ENCODE measurements at places on chromosomes 6 and 20.
A peak's percentile ranks its signal among the peaks of the same experiment; 100 is the strongest.

DNA sequence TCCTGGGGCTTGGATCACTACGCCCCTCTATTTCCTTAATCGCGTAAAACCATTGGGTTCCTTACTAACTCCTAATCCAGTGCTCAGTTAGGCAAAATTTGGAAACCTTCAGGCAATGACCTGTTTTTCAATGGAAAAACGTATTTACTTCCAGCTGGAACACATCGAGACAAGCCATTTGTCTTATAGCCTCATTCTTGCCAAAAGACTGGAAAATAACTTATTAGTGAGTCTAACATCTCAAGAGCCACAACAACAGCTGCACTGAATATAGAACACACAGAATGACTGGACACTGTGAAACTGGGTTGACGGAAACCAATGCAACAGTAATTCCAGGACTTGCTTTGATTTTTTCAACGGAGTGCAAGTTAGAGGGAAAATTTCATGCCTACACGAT is 125.2 kb upstream of the MAP3K7 start:
- DNase-seq = no peak

GRCh38 chr6:138105880-138106664 is 1.1 kb downstream of the PERP start:
- no peak for DNase-seq

DNA sequence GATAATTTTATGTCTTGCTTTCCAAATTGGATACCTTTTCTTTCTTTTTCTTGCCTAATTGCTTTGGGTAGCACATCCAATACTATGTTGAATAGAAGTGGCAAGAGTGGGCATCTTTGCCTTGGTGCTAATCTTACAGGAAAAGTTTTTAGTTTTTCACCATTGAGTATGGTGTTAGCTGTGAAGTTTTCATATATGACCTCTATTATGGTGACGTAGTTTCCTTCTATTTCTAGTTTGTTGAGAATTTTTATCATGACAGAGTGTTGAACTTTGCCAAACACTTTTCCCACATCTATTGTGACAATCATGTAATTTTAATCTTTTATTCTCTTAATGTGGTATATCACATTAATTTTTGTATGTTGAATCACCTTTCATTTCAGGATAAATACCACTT is 216.1 kb downstream of the LRFN2 start:
- no peak for DNase-seq

DNA sequence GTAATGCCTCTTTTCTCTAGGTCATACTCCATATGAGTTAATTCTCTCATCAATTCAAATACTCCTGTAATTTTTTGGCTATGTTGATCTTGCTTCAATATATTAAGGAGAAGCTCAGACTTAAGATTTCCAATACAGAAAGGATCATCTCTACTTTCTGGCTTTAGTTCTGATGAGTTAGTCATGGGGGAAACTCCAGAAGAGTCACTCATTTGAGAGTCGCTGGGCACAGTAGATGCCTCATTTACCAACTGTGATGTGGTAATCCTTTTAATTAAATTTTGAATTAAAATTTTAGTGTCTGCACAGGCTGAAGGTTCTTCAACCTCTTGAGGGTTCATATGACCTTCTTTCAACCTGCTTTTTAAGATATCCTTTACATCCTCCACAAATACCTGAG is 38.5 kb downstream of the DST start:
- DNase-seq = no peak

- no peak for DNase-seq
Observed at GRCh38 chr6:101403216-101403945, 9.9 kb downstream of the GRIK2 start.

DNA sequence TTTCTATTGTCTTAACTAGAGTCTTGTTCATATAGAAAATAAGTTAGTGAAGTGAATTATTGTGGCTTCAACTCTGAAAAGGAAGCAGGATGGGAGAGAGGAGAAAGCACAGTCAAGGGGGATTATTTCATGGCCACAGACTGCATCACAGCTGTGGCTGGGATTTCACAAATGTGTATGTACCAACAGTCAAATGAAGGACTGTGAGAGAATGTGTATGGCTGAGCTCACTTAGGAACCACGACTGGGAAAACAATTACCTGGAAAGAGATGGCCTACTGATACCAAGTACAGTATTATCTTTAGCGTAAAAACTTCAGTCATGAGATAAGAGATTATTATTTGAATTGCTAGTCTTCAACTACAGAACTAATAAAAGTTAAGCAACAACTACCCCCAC is 54.9 kb downstream of the SESN1 start:
- no peak for DNase-seq

- peak; percentile 74 for DNase-seq
Observed at GRCh38 chr6:16136621-16137450, 8.0 kb downstream of the MYLIP start.

GRCh38 chr6:143222801-143223231 is 162.1 kb downstream of the AIG1 start:
- no peak for DNase-seq

GRCh38 chr6:151692216-151692615 is 115.3 kb upstream of the ESR1 start:
- DNase-seq = no peak

- no peak for DNase-seq
Observed at GRCh38 chr6:80872951-80873308, 766.5 kb downstream of the BCKDHB start.

DNA sequence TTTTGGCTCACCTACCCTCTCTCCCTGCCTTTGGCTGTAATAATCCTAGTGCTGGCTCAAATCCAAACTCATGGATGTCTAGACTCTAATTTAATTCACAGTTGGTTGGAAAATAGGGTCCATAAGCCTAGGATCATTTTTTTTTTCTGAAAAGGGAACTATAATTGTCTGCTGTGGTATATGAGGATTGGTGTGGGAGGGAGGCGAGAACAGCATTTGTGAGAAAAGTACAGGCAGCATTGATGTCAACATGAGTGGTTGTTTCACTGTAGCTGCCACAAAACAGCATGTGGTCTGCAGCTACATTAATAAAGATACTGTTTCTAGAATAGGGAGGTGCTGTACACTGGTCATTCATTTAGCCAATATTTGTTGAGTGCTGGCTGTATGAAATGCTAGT is 18.6 kb upstream of the POLR1H start:
- no peak for DNase-seq

DNA sequence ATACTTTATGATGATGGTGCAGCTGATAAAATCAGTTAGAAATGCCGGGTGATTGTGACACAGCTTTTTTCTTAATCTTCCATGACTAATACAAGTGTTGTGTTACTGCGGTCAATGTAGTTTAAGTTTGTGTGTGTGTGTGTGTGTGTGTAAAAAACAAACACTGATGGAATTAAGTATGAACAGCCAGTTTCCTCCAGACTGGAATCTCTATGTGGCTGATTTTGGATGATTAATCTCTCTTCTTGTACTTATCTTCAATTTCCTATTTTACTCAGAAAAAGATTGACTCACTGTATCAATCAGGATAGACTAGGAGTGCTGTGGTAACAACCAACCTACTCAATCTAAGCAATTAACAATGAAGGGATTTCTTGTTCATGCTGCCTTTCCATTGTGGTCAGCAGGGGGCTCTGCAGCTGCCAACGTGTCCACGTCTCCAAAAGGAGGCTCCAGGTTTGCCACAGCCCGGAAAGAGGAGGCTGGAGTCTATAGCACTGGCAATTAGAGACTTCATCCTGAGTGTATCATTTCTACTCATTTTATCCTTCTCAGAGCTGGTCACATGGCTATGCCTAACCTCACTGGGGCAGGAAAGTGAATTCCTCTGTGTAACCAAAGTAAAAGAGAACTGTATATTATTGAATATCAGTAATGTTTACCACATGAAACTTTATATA is 107.7 kb downstream of the CD109 start:
- peak; percentile 20 for DNase-seq

GRCh38 chr20:37881601-37882343 is 21.2 kb upstream of the VSTM2L start:
- no peak for DNase-seq

GRCh38 chr20:17992847-17993513 is 24.2 kb downstream of the MGME1 start:
- peak; percentile 55 for DNase-seq

GRCh38 chr20:869606-870005 is 36.1 kb downstream of the FAM110A start:
- DNase-seq = no peak

- no peak for DNase-seq
Observed at GRCh38 chr6:150934380-150934779, 68.9 kb downstream of the MTHFD1L start.

DNA sequence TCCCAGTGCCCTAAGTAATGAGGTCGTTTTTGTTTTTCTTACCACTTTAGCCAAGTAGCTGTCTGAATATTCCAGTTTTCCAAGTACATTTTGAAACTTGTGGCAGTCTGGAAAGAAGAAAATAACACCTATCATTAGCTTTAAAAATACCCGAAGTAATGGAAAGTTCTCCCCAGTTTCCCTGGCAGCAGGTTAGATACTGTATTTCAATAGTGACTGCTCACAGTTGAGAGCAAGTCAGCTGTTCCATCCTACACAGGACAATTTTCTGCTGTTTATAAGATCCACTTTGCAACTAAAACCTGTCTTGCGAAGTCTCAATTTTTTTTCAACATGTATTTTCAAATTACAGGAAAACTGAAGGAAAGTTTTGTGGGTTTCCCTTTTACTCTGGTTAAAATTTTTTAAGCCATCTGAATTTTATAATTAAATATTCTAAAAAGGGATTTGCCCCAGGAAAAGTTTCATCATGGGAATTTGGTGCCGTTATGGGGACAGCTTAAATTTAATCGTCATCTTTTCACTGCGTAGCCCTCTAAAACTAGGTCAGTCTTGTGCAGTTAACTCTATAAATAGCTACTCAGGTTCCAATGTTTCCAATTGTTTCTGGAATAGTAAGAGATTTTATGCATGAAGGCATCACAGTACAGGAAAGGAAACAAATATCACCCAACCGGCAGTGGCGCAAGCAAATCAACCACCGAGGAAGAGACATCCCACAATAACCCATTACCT is 96.9 kb downstream of the MBOAT1 start:
- DNase-seq = no peak

DNA sequence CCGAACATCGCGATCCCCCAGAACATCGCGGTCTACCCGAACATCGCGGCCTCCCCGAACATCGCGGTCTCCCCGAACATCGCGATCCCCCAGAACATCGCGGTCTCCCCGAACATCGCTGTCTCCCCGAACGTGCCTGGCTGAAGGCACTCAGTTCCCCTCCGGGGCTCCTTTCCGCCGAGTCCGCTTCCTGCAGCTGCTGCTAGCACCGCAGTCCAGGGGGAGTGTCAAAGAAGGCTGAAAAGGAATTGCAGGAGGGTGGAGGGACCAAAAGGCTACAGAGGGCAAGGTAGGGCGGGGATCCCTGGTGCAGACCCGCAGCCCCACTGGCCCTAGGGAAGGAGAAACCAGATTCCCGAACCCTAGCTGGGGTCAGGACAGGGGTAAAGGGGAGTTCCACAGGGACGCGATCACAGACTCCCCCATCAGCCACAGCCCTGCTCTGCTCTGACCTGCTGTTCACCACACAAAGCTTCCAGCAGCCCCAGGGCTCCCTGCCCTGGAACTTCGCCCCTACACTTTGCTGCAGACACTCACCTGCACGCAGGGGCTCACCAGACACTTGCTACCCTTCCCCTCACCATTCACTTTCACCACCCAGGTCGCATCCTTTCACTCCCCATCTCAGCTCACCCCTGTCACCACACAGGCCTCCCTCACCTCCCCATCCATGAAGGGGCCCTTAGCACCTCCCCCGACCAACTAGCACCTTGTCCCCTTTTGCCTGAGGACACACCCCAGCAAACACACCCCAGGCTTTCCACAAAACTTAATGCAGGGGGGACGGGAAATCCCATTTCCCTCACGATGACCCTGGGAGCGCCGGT is 1.7 kb downstream of the ULBP1 start:
- DNase-seq = no peak

DNA sequence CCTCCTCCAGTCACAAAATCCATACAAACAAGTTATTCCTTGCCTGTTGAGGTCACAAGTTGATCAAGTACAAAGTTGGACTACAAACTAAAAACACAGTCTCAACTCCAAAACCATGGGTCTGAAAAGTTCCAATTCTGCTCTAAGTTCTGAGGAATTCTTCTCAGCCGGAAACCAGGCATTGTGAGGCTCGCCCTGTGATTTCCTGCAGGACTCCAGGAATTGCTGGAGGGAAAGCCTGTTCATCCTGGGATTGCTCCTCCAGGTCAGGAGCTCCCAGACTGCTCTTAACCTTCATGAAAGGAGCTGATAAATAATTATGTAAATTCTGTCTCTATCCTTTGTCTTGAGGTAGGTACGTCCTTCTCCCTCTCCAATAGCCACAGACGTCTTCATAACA is 8.5 kb downstream of the TRAM2 start:
- no peak for DNase-seq

DNA sequence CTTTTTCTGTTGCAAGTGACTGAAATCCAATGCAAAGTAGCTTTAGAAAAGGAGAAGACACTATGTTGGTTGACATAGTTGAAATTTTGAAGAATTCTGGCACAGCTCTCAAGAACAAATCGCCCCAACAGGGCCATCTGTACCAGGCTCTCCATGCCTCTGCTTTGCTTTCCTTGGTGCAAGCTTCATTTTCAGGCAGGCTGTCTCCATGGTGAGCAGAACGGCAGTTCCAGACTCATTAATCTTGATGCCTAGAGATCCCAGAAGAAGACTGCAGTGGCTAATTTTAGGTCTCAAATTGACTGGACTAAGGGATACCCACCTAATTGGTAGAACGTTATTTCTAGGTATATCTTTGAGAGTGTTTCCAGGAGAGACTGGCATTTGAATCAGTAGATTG is 950.7 kb upstream of the FLRT3 start:
- no peak for DNase-seq

GRCh38 chr6:15389765-15390723 is 144.2 kb downstream of the JARID2 start:
- peak; percentile 35 for DNase-seq

GRCh38 chr6:55034752-55035151 is 139.6 kb upstream of the HCRTR2 start:
- no peak for DNase-seq

DNA sequence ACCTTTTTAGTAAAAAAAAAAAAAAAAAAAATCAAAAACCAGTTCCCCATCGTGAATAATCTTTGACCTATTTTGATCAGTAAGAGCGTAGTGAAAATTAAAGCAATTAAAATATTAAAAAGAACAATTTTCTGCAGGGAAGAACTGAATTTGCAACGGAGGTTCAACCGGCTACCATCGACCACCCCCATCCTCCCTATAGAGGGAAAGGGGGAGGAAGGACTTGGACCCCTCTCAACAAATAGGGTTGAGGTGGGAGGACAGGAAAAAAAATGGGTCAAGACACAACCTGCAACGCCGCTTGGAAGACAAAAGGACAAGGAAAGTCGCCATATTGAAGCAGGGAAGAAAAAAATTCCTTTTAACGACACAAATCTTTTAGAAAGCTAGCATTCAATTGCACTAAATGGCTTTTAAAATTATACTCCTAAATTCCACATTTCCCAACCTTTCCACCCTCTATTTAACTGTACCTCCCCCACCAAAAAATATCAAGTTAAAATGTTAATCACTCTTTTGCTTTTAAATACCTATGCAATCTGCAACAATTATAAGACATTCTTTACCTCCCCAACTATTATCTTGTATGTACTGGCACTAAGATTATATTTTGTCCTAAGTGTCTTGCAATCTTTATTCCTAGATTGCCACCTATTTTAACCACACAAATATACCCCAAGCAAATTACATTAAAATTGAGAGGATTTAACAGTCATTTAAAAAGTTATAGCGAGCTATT is 1.7 kb downstream of the PPP1R10 start:
- DNase-seq = peak; percentile 70

GRCh38 chr6:138647006-138647405 is 126.6 kb upstream of the CCDC28A start:
- no peak for DNase-seq
